Activated CD8-positive, alpha-beta memory T cell treated with anti-CD3 and anti-CD28 coated beads, Interleukin-2, amount 10 ng/mL, durations not matched to agents 7 days and 5 days (primary cell): ENCODE measurements at places on chromosomes 6 and 20. TPM values are rescaled to one million over a fixed set of nuclear protein-coding genes. Genes with fewer than 3 reads are reported as not detected.

VGLL2 gene
- total RNA-seq, result not detected

BCKDHB gene
- total RNA-seq, result 13.9 TPM

TULP1 gene
- not detected for total RNA-seq

ABHD16B gene
- total RNA-seq, result not detected

TCF15 gene
- total RNA-seq, result not detected

OPRM1 gene
- not detected for total RNA-seq

RIPOR3 gene
- not detected for total RNA-seq

GJA1 gene
- not detected for total RNA-seq

DNA sequence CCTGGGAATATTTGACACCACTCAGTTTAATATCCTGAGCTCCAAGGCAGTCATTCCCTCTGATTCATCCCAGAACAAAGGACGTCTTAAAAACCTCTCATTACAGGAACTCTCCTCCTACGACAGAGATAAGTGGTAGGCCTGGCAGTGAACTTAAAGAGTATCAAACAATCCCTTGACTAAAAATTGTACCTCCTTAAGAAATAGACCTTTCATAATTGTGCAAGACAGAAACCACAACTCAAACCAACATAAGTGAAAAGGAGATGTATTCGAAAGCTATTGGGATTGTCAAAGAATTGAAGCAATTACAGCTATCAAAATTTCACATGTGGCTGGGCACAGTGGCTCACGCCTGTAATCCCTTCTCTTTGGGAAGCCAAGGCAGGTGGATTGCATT is 19.1 kb upstream of the BNIP5 start:
- DNase-seq, result no peak

- DNase-seq, result no peak
Observed at GRCh38 chr6:41757931-41758640, 10.9 kb upstream of the PGC start.

- no peak for DNase-seq
Observed at GRCh38 chr6:3424185-3424927, 32.5 kb downstream of the SLC22A23 start.

DNA sequence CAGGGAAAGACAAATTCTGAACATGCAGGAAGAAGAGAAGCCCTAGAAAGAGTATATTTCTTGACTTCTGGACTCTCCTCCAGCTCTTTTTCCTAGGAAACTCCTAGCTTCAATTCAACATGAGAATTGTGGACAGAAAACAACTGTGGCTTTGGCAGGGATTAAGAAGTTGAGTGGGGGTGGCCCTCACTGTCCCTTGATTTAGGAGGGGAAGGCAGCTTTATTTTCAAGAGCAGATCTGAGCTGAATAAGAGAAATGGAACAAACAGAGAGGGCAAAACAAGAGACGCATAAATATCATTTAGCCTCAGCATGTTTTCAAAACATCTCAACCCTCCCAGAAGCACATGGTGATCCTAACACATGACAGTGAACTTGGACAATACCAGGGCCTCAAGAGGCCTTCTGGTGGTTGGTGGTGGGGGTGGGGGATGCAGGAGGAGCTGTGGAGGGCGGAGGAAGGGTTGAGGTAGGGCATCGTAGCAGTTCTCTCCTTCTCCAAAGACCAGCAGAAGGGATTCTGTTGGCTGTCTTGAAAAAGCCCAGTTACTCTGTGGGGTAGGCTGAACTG is 21.1 kb upstream of the TAGAP start:
- peak; percentile 28 for DNase-seq

GRCh38 chr20:18835466-18836256 is 22.1 kb downstream of the SCP2D1 start:
- no peak for DNase-seq

DNA sequence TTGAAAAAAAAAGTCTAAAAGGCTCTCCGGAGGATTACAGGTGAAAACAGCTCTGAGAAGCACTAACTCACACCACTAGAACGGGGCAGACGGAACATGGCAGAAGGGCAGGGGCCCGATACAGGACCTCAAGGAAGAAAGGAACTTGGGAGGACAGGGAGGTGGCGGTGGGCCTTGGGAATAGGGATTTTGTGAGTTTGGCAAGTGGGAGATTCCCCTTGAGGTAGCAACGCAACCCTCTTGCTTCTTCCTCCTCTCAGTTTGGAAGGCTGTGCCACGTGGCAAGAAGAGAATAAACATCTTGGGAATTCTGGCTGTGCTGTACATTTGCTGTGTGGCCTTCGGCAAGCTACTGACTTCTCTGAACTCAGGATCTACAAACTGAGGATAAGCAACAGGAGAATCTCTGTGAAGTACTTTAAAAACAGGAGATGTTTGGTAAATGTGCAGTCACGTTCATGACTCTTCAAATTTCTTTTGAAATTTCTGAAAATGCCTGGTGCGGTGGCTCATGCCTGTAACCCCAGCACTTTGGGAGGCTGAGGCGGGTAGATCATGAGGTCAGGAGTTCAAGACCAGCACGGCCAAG is 220.8 kb downstream of the BCAS1 start:
- DNase-seq, result no peak

DNA sequence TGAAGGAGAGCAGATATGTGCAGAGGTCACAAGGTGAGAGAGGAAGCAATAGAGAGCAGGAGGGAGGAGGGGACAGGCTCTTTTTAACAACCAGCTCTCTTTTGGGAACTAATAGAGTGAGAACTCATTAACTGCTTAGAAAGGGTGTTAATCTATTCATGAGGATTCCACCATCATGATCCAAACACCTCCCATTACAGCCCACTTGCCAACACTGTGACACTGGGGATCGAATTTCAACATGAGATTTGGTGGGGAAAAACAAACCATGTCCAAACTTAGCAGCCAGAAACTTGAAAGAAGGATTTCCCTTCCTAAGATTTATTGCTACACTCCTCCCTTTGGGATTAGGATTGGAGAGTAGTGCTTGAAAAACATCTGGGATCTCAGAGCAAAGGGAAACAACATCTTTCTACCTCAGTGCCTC is 135.5 kb upstream of the PLCB4 start:
- DNase-seq, result no peak

GRCh38 chr6:145070791-145071190 is 664.5 kb downstream of the EPM2A start:
- no peak for DNase-seq

- DNase-seq, result no peak
Observed at GRCh38 chr6:118683881-118684872, 32.8 kb upstream of the CEP85L start.

DNA sequence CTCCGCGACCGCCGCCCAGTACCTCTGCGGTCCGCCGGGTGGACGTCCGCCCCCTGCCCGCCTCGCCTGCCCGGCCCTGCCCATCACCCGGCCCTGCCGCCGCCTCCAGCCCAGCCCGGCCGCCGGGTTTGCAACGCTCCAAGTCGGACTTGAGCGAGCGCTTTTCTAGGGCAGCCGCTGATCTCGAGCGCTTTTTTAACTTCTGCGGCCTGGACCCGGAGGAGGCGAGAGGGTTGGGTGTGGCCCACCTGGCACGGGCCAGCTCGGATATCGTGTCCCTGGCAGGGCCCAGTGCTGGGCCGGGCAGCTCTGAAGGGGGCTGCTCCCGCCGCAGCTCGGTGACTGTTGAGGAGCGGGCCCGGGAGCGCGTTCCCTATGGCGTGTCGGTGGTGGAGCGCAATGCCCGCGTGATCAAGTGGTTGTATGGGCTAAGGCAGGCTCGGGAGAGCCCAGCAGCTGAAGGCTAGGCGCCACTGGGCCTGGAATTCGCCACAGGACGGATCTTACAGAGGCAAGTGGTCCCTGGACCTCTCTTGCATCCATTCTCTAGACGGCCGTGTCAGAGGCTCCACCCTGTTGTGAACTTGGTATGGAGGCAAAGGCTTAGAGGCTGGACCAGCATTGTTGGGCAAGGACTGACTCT is 11.8 kb downstream of the FAM110A start:
- no peak for DNase-seq

- DNase-seq, result no peak
Observed at GRCh38 chr6:49110916-49111315, 352.1 kb downstream of the MMUT start.

- DNase-seq, result no peak
Observed at GRCh38 chr20:61989741-61990140, 75.9 kb downstream of the TAF4 start.

DNA sequence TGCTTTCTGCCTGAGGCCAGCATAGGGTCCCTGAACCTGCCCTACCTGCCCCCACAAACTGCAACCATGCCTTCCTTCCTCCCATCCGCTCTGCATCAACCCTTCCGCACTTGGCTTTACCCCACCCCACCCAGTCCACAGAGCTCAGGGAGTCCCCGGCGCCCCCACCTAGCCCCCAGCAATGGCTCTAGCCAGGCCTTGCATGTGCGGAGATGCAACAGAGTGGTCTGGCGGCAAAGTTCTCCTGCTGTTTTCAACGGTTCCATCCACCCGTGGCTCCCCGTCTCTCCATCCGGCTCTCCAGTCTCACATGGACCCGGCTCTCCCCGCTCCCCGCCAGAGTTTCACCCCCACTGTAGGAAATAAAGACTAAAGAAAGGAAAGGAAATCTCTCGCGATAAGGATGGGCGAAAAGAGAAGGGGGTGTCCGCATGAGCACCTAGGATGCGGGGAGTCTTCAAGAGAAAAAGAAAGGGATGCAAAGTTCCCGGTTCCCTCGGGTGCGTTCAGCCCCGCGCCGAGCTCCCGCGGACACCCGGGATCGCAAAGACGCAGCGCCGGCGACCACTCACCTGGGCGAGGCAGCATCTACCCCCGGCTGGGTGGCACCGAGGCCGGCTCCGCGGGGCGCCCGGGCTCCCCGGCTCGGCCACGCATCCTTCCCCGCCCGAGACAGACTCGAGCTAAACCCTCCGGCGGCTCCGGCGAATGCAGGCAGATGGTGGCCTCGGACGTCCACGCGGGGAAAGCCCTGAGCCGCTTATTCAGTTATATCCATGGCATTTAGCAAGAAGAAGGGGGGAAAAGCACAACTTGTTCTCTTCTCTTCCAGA is 579 bp downstream of the LRFN2 start:
- no peak for DNase-seq

DNA sequence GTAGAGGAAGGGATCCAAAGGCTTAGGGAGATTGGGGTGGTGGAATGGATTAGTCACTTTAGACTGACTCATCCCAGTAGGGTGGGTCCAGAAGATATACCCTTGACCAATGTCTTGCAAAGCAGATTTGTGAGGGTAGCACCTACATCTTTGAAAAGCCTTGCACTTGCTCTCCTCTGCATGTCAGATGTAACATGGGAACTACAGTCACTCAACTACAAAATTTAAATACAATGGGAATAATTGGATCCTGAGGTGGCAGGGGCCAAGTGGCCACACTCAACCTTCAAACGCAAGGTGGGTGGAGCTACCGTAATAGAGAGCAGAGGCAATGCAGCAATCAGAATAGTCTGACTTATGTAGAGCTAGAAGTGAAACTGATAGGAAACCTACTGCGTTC is 71.2 kb downstream of the ME1 start:
- no peak for DNase-seq

DNA sequence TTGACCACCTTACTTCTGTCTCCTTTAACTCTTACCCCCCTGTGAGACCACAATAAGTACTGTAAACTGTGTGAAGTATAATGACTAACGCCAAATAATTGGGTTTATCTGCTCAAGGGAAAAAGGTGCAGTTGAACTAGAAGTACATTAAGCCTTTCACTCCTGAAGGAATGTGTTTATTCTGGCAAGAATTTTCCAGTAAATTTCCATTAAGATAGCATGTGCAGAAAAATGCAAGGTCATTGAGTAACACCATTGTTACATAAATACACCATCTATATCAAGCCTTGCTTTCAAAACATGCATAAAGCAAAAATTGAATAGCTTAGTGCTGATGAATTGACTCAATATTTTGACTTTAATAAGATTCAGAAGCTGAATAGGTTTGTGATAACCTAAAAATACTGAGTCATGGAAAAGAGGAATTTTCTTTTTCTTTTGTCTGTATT is 65.4 kb downstream of the ARHGAP18 start:
- DNase-seq, result no peak

- no peak for DNase-seq
Observed at GRCh38 chr6:143191361-143191760, 130.7 kb downstream of the AIG1 start.

- no peak for DNase-seq
Observed at GRCh38 chr6:38349795-38350194, 289.9 kb downstream of the BTBD9 start.
